CD4-positive, alpha-beta T cell treated with Interleukin-6 at 100 ng/mL for 8 hours (primary cell): ENCODE measurements at places on chromosomes 3 and 15.
A peak's percentile ranks its signal among the peaks of the same experiment; 100 is the strongest.

- peak; percentile 18 for DNase-seq
These were observed at the start of gene MED12L for GRCh38 chr3:151085227-151085888. TSS of gene MED12L (plus strand) at chr3:151085664. CDS start at chr3:151086927, 1,263 bp downstream.

- DNase-seq: peak; percentile 11
These were observed 656 bp downstream of the SLMAP start for GRCh38 chr3:57756528-57757401.

DNA sequence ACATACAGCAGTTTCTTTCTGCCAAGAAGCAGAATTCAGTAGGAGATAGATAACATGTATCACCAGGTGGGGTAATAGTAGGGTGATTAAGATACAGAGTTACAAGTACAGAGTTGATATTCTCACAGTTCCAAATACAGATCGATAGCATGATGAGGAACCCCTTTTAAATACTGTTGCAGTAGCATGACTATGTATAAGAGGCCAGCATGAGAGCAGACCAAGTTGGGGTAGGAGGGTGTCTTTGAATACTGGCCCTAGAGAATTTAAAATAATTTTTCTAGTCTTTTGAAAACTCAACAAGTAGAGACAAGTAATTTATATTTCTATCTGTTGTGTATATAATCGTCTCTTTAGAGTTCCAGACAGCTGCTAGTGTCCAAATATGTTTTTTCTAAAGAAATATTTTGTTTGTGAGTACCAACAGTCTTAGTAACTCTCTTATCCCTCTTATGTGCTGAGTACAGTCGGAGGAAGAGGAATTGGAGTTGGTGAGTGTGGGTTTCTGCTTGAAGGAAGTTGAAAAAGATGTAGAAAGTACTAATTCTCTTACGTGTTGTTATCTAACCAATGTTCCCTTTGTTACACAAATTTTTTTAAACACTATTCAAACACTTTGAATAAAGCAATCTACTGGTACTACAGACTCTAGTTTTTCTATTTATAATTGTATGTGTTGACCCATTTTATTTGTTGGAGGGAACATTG, 30.2 kb downstream of the LYSMD4 start:
- DNase-seq: no peak

- no peak for DNase-seq
These were observed 1074.8 kb upstream of the ALCAM start for GRCh38 chr3:104291878-104292277.

- DNase-seq: no peak
These were observed 16.0 kb downstream of the TNK2 start for GRCh38 chr3:195892105-195893043.

DNA sequence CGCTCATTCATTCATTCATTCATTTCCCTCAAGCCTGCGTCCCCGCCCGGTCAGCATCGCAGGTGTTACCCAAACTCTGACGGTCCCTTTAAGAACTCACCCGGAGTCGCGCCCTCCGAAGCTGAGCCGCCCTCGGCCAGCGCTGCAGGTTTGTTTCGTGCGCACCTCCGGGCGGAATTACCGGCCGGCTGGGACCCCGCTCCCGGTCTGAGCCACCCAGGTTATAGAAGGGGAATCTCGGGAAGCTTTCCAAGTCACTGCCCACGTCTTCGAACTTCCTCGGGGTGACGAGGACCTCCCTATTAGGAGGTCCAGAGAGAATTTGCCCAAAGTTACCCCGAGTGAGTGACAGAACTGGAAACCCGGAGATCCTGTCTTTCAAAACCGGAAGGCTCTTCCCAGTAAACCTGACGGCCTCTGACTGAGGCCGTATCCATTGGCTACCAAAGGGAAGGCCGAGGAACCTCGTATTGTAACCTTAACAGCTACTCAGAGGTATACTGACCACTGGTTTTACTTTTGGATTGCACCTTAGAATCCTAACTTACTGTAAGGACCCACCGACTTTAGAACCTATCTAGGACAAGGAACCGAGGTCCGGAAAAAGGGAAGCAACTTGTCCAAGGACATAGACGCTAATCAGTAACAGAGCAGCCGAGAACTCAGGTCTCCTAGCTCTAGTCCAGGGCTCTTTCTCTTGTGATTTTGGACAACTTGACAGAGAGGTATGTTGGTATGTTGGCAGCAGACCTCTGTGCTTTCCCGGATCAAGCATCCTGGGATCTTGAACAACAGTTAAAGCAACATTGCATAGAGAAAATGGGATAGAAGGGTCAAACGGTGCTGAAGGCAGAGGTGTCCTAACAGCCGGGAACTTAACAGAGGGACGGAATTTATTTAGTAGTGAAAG, 788 bp upstream of the DLG1 start:
- DNase-seq: no peak

DNA sequence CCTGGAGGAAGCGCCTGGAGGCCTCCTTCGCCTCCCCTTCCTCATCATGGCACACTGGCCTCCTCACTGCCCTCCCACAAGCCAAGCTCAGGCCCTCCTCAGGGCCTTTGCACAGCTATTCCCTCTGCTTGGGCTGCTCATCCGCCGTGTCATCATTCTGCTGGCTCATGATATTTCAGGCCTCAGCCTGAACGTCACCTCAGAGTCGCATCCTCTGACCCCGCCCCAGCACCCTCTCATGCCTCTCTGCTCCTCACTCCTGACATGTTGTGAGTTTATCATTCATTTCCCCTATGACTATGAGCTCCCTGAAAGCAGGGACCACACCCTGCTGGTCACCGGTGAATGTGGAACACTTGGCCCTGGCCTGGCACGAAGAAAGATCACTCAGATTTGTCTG, 20.7 kb upstream of the POC1A start:
- no peak for DNase-seq

DNA sequence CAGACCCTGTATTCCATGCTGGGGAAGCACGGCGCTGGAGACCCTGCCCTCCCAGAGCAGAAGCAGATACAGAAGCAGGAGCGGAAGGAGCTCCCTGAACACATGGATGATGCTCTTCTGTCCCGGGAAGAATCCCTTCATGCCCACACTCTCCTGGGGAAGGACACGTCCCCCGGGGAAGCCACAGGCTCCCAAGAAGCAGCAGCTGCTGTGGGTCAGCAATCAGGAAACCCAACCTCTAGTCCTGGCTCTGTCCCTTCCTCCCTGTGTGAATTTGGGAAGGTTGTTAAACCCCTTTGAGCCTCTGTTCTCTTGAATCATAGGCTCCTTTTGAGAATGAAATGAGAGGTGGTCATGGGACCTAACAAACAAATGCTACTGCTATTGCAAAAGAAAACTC, 176.2 kb upstream of the TPM1 start:
- DNase-seq: no peak

- DNase-seq: no peak
These were observed 175.4 kb upstream of the NR2E3 start for GRCh38 chr15:71634820-71635560.

DNA sequence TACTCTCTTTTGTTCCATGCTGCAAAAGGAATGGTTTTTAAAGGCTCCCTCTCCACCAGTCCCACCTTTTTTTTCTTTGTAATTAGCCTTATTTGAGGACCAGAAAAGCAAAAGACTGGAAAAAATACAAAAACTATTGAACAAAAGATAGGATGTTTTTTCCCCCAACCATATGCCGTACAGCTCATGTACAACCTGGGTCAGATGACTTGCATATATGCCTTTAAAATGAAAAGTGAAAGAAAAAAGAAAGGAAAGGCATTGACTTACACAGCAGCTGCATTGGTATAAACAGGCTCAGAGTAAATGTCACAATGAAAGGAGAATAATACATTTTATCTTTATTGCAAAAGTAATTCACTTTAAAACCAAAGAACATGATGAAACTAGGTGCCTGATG, 69.5 kb upstream of the CMC1 start:
- peak; percentile 10 for DNase-seq

DNA sequence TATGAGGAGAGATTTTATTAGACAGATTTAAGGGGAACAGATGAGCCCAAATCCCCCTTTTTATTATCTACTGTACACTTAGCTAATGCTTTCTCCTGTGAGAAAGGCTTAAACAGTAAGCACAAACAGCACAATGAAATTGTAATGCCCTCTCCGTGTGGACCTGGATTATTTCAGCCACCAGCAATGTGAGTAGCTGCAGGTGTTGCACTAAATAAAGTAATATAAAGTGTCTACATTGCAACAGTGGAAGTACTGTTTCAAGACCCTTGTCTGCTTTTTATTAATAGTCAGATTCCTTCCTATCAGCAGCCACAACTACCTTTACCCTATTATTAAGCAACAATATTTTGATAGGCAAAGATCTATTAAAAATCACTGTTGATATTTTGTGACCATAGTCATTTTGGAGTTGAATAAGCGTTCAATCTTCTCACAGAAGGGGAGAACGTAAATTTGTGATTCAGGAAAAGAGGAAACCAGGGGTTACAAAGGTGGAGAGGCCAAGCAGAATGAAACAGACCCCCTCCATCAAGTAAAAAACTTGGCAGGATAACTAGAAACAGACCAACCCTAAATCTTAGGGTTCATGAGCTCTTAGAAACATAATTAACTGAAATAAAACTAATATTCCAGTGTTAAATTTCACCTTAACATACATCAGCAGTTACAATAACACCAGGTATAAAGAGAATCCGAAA, 422.6 kb downstream of the MECOM start:
- DNase-seq: no peak

GRCh38 chr15:55802600-55803376, 59.8 kb upstream of the PRTG start:
- DNase-seq: no peak

DNA sequence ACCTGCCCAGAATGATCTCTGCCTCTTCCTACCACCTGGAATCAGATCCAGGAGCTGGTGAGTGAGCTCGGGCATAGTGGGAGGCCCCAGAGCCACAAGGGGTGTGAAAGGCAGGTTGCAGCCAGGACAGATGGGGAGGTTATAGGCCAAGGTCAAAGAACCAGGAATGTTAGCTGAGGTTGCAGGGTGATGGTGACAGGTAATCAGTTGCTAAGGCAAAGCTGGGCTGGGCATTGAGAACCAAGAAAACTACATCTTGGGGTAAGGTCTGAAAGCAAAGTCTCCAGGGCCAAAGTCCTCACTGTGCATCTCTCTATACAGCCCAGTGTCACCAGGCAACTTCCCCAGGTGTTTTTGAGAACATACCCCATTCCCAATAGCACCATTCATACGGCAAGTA, 38.4 kb upstream of the SLC6A11 start:
- DNase-seq: no peak

GRCh38 chr15:60788692-60789103, 309.8 kb upstream of the ICE2 start:
- no peak for DNase-seq

DNA sequence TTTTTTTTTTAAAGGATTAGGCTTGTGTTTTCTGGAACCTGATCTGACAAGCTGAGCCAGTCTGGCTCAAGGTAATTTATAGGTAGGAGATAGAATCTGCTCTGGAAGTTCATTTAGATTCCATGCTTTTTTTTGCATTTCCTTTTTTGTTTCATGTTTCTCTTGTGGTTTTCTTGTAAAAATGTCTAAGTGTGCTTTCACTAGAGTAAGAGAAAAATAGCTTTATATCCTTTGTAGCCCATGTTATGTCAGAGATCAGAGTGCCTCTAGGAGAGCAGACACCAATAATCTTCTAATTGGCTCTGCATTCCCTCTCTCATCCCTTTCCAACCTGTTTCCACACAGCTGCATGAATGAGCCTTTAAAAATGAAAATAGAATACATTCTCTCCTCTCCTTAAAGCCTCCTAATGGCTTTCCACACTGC, 389.8 kb upstream of the KCNMB2 start:
- no peak for DNase-seq

- no peak for DNase-seq
These were observed 20.2 kb downstream of the SEMA6D start for GRCh38 chr15:47737477-47737876.

GRCh38 chr3:12286927-12287726, 1.7 kb upstream of the PPARG start:
- DNase-seq: no peak

DNA sequence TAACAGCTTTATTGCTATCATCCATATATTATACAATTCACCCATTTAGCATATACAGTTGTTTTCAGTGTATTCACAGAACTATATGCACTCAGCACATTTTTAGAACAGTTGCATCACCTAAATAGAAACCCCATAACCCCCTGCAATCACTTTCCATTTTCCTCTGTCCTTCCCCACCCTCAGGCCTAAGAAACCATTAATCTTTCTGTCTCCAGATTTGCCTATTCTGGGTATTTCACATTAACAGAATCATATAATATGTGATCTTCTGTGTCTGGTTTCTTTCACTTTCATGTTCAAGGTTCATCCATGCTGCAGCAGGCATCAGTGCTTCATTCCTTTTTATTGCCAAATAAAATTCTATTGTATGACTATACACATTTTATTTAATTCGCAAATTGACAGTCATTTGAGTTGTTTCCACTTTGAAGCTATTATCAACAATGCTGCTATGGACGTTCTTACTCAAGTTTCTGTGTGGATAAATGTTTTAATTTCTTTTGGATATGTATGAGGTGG, 39.8 kb downstream of the ADAMTS17 start:
- DNase-seq: no peak

GRCh38 chr3:94787734-94788270, 724.9 kb downstream of the NSUN3 start:
- no peak for DNase-seq

GRCh38 chr3:107985496-107985895, 105.3 kb downstream of the CD47 start:
- DNase-seq: peak; percentile 34

- no peak for DNase-seq
These were observed 57.9 kb upstream of the DPH6 start for GRCh38 chr15:35603856-35604255.

DNA sequence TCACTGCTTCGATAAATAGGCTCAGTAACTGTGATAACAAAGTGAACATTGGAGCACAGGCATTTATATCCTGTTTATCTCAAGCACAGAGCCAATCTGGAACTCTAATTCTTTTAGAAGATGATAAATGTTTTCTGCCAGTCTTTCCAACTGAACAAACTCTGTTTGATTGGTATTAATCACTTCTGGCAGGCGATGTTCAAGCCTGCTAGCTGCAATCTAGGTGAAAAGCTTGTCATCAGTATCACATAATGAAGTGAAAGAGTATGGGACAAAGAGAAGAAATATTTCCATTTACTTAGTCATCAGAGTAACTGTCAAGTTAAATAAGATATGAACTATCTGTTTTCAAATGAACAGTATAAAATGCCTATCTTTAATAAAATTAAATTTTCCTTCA, 577.3 kb downstream of the VGLL3 start:
- DNase-seq: no peak

DNA sequence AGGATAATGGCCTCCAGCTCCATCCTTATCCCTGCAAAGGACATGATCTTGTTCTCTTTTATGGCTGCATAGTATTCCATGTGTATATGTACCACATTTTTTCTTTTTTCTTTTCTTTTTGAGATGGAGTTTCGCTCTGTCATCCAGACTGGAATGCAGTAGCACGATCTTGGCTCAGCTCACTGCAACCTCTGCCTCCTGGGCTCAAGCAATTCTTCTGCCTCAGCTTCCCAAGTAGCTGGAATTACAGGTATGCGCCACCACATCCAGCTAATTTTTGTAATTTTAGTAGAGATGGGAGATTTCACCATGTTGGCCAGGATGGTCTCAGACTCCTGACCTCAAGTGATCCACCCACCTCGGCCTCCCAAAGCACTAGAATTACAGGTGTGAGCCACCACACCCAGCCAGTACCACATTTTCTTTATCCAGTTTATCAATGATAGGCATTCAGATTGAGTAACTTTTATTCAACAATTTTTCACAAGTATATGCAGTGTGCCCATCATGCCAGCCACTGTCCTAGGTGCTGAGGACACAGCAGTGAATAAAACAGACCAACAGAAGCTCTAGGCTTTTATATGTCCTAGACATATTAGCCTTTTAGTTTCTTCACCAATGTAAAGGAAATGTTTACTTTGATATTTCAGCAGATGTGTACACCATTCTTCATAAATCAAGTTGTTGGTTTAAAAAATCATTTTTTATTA, 815.2 kb downstream of the FHIT start:
- DNase-seq: no peak
